ENCODE measurements at places on chromosomes 3 and 15. TPM values are rescaled to one million over a fixed set of nuclear protein-coding genes. Genes with fewer than 3 reads are reported as not detected.

Gene POLQ
- total RNA-seq, result 0.17 TPM

Gene HDC
- total RNA-seq, result 0.08 TPM

Gene FOXL2NB
- not detected for total RNA-seq

Gene ARL14
- total RNA-seq, result not detected

DNA sequence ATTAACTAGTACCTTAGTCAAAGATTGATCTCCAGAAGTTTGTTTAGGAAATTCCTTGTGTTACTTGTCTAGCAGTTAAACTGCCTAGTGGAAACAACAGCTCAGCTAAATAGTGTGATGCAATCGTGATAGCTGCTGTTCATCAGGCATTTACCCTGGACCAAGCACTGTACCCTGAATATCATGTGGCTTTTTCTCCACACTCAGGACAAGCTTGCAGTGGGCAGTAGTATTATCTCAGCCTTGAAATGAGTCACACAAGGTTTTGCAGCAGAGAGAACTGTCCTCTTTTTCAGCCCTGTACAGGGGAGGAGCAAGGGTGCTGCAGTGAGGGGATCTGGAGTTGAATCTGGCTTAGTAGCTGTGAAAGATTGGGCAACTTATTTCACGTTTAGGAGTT is 208.4 kb downstream of the TP63 start:
- no peak for DNase-seq
- H3K4me1 ChIP-seq, result no peaks in the 10 kb centered on the region
- no peaks in the 10 kb centered on the region for H3K36me3 ChIP-seq
- H3K27ac ChIP-seq, result no peak overlapping the region

- H3K27ac ChIP-seq, result no peak overlapping the region
- H3K27me3 ChIP-seq, result peaks cover 16% of the 10 kb centered on the region
- DNase-seq, result no peak
- no peaks in the 10 kb centered on the region for H3K36me3 ChIP-seq
- H3K4me3 ChIP-seq, result no peak overlapping the region
- H3K4me1 ChIP-seq, result no peaks in the 10 kb centered on the region
These were observed 3.1 kb upstream of the ADAMTSL3 start for GRCh38 chr15:83650831-83651230.

- DNase-seq, result no peak
- no peaks in the 10 kb centered on the region for H3K36me3 ChIP-seq
- H3K4me3 ChIP-seq, result no peak overlapping the region
- H3K27me3 ChIP-seq, result no peaks in the 10 kb centered on the region
These were observed 709.4 kb downstream of the ZNF385D start for GRCh38 chr3:21041621-21042020.

DNA sequence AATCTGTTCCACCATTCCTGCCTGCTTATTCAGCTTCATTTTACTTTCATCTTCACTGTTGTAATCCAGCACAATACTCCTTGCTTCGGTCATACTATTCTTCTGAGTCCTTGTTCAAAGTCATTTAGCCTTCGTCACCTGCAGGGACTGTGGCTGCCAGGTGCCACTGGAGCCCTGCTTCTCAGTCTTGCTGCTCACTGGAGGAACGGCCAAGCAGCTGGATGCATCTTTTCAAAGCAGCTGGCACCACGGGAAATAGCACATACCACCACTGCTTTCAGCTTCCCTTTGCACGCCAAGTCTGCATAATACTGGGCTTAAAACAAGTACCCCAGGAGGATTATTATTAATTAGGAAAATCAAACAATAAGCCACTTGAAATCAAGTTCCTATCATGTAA is 287.6 kb downstream of the BCHE start:
- H3K27me3 ChIP-seq, result no peaks in the 10 kb centered on the region
- H3K4me3 ChIP-seq, result no peak overlapping the region
- DNase-seq, result no peak
- H3K27ac ChIP-seq, result no peak overlapping the region
- no peaks in the 10 kb centered on the region for H3K36me3 ChIP-seq

- H3K27ac ChIP-seq, result no peak overlapping the region
- no peak for DNase-seq
- no peaks in the 10 kb centered on the region for H3K4me1 ChIP-seq
- no peaks in the 10 kb centered on the region for H3K27me3 ChIP-seq
- no peaks in the 10 kb centered on the region for H3K36me3 ChIP-seq
These were observed 149.9 kb downstream of the SST start for GRCh38 chr3:187520027-187520945.

DNA sequence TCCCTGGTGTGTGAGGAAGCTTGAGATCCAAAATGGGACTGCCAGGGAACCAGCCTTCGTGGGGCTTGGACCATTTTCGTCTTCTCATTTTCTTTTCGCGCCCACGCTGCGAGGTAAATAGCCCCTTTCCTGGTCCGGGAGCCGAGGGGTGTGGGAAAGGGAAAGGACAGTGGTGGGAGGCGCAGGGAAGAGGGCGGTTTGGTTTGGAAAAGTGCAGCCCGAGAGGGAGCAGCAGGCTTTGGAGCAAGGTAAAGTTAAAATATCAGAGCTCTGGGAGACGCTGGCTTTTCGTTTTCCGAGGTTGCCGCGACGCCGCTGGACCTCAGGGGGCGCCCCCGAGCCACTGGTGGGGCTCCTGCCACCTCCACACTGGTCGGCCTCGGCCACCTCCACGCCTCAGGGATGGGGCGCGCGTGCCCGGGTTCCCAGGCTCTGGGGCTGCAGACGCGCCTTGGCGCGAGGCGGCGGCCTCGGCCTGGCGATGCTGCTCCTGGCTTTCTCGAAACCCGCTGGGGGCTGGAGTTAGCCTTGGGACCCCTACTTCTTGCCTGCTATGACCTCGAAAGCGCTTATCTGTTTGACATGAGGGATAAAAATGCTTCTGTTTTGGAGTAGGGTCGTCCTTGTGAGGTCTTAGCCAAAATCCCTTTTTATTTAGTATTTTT is 3.2 kb downstream of the PTPRG start:
- no peak overlapping the region for H3K27ac ChIP-seq
- no peaks in the 10 kb centered on the region for H3K36me3 ChIP-seq
- no peak for DNase-seq
- peaks cover 10% of the 10 kb centered on the region for H3K4me1 ChIP-seq

DNA sequence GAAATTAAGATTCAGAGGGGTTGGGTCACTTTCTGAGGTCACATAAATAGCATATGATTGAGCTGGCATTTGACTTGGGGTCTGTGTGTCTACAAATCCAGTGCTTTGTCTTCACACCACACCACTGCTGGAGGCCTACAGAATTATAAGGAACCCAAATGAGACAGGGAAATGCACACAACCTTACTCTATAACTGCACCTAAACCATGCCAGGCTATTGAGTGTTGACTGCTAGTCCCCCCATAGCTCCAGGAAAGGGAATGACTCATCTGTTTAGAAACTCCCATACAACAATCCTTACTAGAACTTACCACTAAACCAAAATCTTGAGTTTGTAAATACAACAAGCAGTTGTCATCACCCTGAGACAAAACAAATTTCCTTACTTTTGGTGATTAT is 16.9 kb upstream of the TSC22D2 start:
- H3K4me3 ChIP-seq, result no peak overlapping the region
- no peaks in the 10 kb centered on the region for H3K36me3 ChIP-seq
- no peaks in the 10 kb centered on the region for H3K4me1 ChIP-seq
- no peaks in the 10 kb centered on the region for H3K27me3 ChIP-seq

- no peak for DNase-seq
- no peaks in the 10 kb centered on the region for H3K36me3 ChIP-seq
- H3K27ac ChIP-seq, result no peak overlapping the region
- no peaks in the 10 kb centered on the region for H3K4me1 ChIP-seq
These were observed 683.5 kb downstream of the TUSC7 start for GRCh38 chr3:117393119-117393518.

- H3K27ac ChIP-seq, result no peak overlapping the region
- peaks cover 55% of the 10 kb centered on the region for H3K36me3 ChIP-seq
- H3K27me3 ChIP-seq, result no peaks in the 10 kb centered on the region
- no peak overlapping the region for H3K4me3 ChIP-seq
These were observed 34.0 kb downstream of the YEATS2 start for GRCh38 chr3:183731611-183732010.

All from CD4-positive, alpha-beta T cell (primary cell).